ENCODE measurements at places on chromosomes 3 and 15. TPM values are rescaled to one million over a fixed set of nuclear protein-coding genes. Genes with fewer than 3 reads are reported as not detected.

LRRC28 gene
- total RNA-seq, result 18.5 TPM

LIPC gene
- 0.17 TPM for total RNA-seq

GRCh38 chr15:38085931-38086568 lies 151.6 kb downstream of the TMCO5A start:
- no peaks in the 10 kb centered on the region for H3K36me3 ChIP-seq
- peaks cover 5% of the 10 kb centered on the region for H3K4me1 ChIP-seq
- no peak for ATAC-seq
- H3K4me3 ChIP-seq, result no peak overlapping the region

DNA sequence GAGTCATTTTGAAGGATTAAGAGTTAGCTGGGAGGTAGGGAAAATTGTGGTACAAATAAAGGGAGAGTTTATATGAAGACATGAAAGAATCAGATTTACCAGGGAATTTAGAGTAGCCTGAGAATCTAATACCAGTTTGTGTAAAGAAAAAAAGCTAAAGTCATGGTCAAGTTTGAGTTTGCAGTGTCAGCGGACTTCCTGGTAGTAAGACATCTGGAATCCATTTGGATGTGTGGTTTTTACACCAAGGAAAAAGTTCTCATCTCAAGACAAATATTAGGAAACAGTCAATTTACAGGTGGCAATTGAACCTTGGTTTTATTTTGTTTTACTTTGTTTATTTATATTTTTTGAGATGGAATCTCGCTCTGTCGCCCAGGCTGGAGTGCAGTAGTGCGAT lies 1.5 kb upstream of the P2RY12 start:
- ATAC-seq, result no peak
- peaks cover under 1% of the 10 kb centered on the region for H3K27me3 ChIP-seq
- no peaks in the 10 kb centered on the region for H3K36me3 ChIP-seq
- no peak overlapping the region for H3K27ac ChIP-seq

DNA sequence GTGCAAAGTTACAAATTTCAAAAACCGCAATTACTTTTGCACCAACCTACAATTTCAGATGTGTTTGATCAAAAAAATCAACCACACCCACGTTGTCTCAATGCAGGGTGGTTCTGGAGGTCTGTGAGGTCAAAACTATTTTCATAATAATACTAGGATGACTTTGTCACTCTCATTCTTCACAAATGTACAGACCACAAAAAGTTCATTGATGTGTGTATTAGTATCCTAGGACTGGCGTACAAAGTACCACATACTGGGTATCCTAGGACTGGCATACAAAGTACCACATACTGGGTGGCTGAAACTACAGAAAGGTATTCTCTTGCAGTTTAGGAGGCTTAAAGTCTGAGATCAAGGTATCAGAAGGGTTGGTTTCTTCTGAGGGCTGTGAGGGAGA lies 13.0 kb downstream of the SUCLG2 start:
- peak; percentile 86 for ATAC-seq
- peaks cover 57% of the 10 kb centered on the region for H3K36me3 ChIP-seq
- H3K27ac ChIP-seq, result no peak overlapping the region
- no peaks in the 10 kb centered on the region for H3K27me3 ChIP-seq
- no peak overlapping the region for H3K4me3 ChIP-seq
- H3K4me1 ChIP-seq, result peaks cover 30% of the 10 kb centered on the region

DNA sequence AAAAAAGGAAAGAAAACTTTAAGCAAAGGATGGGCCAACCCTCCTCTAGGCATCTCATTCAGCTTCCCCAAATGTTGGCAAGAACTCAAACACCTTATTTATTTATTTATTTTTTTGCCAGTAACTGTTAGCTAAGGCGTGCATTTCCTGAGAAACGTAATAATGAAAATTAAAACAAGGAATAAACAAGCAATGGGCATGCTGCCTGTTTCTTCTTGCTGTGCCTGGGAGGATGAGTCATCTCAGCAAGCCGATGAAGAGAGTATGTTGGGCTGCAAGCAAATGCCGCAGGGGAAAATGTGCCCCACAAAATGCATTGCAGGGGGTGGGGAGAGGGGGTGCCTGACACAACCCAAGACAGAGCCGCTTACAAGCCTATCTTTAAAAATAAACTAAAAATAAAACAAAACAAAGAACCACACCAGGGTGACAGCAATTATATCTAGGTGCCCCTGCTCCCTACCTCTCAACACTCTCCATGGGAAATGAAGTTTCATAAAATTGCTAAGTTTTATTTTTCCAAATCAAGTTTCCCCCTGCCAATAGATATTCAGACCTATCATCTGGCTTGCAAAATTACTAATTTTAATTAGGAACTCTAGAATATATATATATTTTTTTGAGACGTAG lies 40.3 kb downstream of the EIF4E3 start:
- H3K4me1 ChIP-seq, result peaks cover 5% of the 10 kb centered on the region
- ATAC-seq, result no peak
- no peak overlapping the region for H3K4me3 ChIP-seq

DNA sequence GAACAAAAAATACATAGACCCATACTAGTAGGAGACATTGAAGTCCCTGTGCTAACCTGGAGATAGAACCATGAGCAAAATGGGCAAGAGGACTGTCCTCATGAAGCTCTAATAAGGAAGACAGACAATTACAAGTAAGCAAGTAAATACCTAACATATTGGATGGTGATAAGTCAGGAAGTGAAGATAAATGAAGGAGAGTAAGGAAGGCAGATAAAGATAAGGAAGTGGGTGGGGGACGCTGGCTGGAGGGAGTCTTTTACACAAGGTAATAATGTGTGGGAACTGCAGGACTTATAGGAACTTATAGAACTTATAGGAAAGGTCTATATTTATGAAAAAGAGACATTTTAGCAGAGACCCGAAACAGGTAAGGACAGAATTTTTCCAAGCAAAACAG lies 148.9 kb upstream of the ABI3BP start:
- H3K4me1 ChIP-seq, result no peaks in the 10 kb centered on the region
- H3K27ac ChIP-seq, result no peak overlapping the region
- no peak for ATAC-seq
- no peak overlapping the region for H3K4me3 ChIP-seq
- H3K27me3 ChIP-seq, result peaks cover 6% of the 10 kb centered on the region
- H3K36me3 ChIP-seq, result no peaks in the 10 kb centered on the region

DNA sequence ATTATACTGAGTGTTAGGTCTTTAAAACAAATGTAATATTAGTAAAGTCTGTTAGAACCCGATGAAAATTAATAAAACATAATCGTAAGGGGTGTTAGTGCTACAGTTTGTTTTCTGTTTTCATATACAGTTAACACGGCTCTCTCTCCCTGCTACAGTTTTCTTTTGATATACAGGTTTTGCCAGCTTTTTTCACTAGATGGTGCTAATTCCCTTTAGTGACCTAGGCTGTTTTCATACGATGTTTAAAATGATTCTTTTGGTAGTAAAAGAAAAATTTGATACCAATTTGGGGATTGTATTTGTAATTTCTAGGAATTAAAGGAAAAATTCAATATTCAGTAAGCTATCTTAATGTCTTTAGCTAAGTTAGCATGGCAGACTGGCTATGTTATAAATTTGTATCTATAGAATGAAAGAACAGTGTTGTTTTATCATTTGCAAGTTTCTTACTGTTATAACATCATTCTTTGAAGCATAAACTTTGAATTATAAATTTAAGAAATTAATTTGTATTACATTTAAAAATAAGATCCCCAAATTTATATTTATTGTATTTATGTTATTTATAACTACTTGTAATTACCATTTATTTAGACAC lies 11.5 kb downstream of the APH1B start:
- H3K4me3 ChIP-seq, result peak overlapping the region; percentile 25
- H3K27ac ChIP-seq, result peak overlapping the region; percentile 60
- H3K27me3 ChIP-seq, result no peaks in the 10 kb centered on the region

DNA sequence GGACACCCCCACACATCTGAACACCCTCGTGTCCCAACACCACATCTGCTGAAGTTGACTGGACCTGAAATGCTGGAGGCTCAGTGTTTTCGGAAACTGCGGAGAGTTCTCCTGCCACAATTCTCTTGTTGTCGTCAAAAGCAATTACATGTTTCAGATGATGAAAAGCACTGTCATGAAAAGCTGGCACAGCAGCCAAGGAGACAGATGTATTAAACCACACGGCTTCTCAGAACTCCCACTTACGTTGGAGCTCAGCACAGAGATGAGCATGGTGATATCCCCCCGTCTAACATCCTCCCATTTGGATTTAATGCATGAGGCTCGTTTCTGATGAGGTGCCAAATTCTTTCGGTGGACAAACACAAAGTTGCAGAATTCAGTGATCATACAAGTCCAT lies 180.1 kb downstream of the RORA start:
- no peak overlapping the region for H3K4me3 ChIP-seq
- no peak for ATAC-seq
- peaks cover 27% of the 10 kb centered on the region for H3K27me3 ChIP-seq
- H3K36me3 ChIP-seq, result no peaks in the 10 kb centered on the region
- H3K27ac ChIP-seq, result no peak overlapping the region

GRCh38 chr3:153757839-153758238 lies 363.4 kb upstream of the ARHGEF26 start:
- no peak overlapping the region for H3K4me3 ChIP-seq
- H3K27me3 ChIP-seq, result no peaks in the 10 kb centered on the region
- no peak for ATAC-seq

DNA sequence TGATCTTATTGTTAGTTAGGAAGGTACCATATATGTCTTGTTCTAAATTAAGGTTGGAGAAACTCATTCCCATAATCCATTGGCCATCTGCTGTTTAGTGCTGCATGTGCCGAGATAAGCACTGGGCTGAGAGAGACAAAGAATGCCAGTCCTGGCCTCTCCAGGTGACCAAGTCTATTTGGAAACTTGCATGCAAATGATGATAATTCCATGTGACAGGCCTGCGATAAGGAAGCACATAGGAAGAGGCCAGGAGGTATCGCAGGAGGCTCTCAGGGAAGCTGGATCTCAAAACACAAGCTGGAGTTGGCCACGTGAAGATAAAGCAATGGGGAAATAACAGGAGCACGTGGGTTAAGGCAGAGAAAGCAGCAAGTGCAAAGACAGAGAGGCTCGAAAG lies 39.7 kb downstream of the MYO5C start:
- no peaks in the 10 kb centered on the region for H3K36me3 ChIP-seq
- H3K4me1 ChIP-seq, result peaks cover 5% of the 10 kb centered on the region
- peak overlapping the region; percentile 77 for H3K27ac ChIP-seq

All from activated T-helper 17 cell treated with anti-CD3 and anti-CD28 coated beads, Interleukin-2, amount 50 U/mL, for 72 hours (primary cell).